ENCODE measurements at places on chromosomes 3 and 15.

DNA sequence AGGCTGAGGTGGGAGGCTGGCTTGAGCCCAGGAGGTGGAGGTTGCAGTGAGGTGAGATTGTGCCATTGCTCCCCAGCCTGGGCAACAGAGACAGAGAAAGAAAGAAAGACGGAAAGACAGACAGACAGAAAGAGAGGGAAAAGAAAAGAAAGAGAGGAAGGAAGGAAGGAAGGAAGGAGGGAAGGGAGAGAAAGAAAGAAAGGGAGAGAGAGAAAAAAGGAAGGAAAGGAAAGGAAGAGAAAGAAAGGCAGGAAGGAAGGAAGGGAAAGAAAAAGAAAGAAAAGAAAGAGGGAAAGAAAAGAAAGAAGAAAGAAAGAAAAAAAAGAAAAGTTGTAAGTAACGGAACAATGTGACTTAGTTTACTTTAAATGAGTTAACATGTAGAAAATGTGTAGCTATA is 260.7 kb upstream of the GRM7 start:
- no peak for DNase-seq

GRCh38 chr3:25420885-25421284 is 7.2 kb upstream of the RARB start:
- no peak for DNase-seq

DNA sequence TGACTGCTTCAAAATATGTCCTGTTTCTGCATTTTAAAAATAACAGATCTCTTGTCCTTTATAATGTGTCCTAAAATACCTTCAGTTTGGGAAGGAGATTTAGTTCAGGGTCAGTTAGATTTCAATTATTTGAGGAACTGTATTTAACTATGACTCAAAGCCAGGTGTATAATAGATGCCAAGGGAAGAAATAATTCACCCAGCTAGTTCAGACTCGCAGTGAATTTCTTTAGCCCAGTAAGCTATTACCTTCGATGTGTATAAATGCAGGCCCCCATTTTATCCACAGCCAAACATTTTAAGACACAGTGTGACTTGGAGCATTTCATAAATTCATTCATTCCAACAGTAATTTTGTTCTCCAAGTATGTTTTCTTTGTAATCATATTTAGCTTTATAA is 458.0 kb downstream of the ZNF385D start:
- no peak for DNase-seq

- no peak for DNase-seq
These were observed 1.2 kb downstream of the ARPP21 start for GRCh38 chr3:35640190-35641165.

DNA sequence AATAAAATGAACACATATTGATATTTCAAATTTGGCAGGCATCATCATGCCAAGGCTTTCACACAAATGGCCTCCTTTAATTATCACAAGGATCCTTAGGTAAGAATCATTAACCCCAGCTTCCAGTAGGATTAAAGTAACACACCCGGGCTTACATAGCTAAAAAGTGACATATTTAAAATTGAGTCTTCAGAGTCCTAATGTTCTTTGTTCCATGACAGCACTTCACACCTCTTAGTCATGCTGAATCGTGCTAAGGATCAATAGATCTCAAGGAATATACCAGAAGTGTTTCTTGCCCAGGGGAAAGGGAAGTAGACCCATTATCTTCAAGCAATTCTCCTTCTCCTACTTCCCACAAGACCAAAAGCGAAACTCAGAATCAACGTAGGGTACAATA is 76.6 kb upstream of the SOX2 start:
- DNase-seq, result no peak

GRCh38 chr3:37707428-37708372 is 154.0 kb upstream of the CTDSPL start:
- DNase-seq, result no peak

GRCh38 chr15:79009379-79009778 is 64.5 kb upstream of the CTSH start:
- no peak for DNase-seq

GRCh38 chr3:16452261-16452660 is 61.2 kb downstream of the RFTN1 start:
- DNase-seq, result no peak

DNA sequence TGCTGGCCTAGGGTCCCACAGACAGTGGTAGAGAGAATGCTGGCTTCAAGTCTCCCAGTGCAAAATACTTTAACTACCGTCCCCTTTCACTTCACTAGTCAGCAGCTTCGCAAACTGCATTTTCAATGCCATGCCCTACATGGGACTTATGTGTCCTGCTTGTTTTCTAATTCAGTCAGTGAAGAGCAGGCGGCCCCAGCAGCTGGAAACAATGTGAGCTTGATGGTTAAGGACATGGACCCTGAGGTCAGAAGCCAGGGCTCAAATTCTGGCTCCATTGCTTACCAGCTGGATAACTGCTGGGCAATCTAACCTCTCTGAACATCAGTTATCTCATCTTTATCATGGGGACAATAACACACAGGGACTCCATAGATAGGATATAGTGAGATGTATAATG is 58.4 kb downstream of the SLC12A8 start:
- DNase-seq, result no peak

- no peak for DNase-seq
These were observed 72.1 kb downstream of the NOX5 start for GRCh38 chr15:69086427-69087204.

DNA sequence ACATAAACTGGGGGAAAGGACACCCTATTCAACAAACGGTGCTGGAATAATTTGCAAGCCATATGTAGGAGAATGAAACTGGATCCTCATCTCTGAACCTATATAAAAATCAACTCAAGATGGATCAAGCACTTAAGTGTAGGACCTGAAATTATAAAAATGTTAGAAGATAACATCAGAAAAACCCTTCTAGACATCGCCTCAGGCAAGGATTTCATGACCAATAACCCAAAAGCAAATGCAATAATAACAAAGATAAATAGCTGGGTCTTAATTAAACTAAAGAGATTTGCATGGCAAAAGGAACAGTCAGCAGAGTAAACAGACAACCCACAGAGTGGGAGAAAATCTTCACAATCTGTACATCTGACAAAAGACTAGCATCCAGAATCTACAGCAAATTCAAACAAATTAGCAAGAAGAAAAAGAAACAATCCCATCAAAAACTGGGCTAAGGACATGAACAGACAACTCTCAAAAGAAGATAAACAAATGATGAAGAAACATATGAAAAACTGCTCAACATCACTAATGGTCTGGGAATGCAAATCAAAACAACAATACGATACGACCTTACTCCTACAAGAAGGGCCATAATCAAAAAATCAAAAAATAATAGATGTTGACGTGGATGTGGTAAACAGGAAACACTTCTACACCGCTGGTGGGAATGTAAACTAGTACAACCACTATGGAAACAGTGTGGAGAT is 408.7 kb downstream of the CNTN6 start:
- DNase-seq, result no peak

GRCh38 chr3:59381282-59381681 is 331.5 kb upstream of the CFAP20DC start:
- DNase-seq, result no peak

DNA sequence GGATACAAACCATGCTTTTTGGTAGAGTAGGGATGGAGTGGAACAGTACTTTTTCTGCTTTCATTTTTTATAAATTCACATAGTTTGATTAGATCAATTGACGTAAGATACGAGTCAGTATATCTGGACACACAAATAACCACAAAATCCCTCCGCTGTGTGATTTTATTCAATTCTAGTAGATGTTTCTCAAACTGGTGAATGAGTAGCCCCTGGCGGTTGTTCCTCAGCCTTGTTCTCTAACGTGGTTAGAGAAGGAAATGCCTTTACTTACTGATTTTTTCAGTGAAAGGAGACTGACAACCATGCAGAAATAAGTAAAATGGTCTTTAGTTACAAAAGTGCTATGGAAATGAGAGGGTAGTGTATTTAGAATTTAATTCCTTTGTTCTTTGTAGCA is 161.0 kb downstream of the TCF12 start:
- peak; percentile 47 for DNase-seq
